Posterior vena cava (tissue), 2 donors: ENCODE measurements at places on chromosomes 1 and 21. TPM values are rescaled to one million over a fixed set of nuclear protein-coding genes. Genes with fewer than 3 reads are reported as not detected.
A peak's percentile ranks its signal among the peaks of the same experiment; 100 is the strongest.

The SIK1 gene
- total RNA-seq: 9.9 TPM

GRCh38 chr1:87091425-87091824 is 177.0 kb downstream of the HS2ST1 start:
- DNase-seq: no peak

DNA sequence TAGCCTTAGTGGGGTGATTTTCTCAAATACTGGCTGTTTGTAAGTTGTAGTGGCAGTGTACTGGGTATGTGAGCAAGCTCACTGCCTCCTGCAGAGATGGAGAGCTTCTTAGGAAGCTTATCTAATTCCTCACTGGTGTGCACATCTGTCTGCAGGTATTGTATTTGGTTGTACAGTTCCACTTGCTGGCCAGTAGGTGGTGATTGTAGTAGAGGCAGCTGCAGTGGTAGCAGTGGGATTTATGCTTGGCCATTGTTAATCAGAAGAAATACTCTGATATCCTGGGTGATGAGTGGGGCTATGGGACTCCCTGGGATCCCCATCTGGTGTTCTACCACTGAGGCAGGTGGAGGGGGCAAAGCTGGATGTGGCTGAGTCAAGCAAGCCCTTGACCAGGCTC is 276.1 kb upstream of the SPAG17 start:
- no peak for DNase-seq

DNA sequence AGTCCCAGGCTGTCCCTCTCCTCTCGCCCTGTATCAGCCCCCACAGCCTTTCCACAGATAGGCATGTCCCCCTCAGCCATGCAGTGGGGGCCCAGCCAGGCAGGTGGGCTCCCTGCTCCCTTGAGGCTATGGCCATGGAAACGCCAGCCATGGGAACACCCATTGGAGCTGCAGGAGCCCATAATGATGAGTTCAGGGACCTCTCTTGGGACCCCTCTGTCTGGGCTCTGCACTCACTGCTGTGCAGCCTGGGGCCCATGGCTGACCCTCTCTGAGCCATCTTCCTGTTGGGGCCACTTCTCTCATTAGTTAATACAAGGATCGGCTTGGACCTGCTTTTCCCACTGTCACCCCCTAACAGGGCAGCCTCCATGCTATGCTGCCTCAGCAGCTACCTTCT is 33.2 kb downstream of the WNT3A start:
- DNase-seq: peak; percentile 51

- DNase-seq: no peak
Observed at GRCh38 chr1:86082183-86082582, 74.4 kb downstream of the COL24A1 start.

GRCh38 chr1:202580619-202581018 is 129.6 kb downstream of the SYT2 start:
- no peak for DNase-seq
